ENCODE measurements at places on chromosomes 3 and 15.

GRCh38 chr3:155024006-155024638 is 56.0 kb upstream of the MME start:
- DNase-seq, result peak; percentile 10

DNA sequence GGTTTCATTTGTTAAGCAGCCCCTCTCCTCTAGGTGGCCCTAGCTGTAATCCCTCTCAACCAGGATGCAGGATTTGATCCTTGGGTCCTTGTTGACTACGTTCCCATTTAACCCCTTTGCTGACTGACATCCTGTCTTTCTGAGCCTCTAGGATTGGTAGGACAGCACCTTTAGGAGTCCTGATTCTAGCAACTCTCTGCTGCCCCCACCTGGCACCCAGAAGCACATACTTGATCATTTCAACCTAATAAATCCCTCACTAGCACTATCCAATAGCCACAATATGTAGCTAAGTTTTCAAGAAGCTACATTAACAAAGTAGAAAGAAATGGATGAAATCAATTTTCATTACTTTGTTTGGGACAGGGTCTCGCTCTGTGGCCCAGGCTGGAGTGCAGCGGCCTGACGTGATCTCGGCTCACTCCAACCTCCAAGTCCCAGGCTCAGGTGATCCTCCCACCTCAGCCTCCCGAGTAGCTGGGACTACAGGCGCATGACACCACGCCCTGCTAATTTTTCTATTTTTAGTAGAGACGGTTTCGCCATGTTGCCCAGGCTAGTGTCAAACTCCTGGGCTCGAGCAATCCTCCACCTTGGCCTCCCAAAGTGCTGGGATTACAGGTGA is 28.3 kb downstream of the RSL24D1 start:
- peak; percentile 87 for DNase-seq

- no peak for DNase-seq
Observed at GRCh38 chr3:112579697-112580096, 17.9 kb downstream of the SLC35A5 start.

GRCh38 chr3:183106635-183107034 is 7.3 kb upstream of the MCCC1 start:
- no peak for DNase-seq

GRCh38 chr15:52789601-52790168 is 451 bp downstream of the ONECUT1 start:
- peak; percentile 67 for DNase-seq

- DNase-seq, result peak; percentile 65
Observed at GRCh38 chr3:126197854-126198584, 17.6 kb upstream of the ALDH1L1 start.

DNA sequence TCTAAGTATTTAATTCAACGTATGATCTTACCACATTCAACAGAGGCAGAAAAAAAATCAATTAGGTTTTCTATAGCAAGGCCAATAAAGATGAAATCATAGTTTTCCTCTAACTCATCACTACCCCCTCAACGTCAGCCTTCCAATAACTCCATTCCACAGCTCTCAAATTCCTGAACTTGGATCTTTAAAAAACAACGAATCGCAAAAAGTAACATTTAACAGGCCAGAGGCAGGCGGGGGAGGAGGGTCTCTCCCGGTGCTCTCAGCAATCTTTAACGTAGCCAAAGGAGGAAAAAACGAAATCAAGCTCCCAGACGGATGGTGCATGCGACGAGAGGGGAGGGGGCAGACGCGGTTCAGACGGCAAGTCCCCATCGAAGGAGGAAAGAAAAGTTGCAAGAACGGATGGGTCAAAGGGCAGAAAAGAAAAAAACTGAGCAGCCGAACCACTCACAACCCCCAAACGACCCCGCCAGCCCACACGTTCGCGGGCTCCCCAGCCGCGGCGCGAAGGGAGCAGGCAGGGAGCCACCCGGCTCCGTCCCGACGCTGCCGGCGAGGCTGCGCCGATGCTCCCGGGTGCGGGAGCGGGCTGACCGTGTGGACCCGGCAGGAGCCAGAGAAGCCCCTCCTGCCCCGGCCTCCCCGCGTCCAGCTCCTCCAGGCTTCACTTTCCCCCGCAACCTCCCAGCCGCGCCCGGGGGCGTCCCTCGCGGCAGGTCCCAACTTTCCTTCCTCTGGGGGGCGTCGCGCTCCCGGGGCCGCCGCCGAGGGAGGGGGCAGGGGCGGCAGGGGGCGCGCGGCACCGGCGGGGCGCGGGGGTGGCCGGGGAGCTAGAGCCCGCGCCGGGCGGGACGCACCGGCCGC is 703 bp downstream of the PEAK1 start:
- peak; percentile 27 for DNase-seq

DNA sequence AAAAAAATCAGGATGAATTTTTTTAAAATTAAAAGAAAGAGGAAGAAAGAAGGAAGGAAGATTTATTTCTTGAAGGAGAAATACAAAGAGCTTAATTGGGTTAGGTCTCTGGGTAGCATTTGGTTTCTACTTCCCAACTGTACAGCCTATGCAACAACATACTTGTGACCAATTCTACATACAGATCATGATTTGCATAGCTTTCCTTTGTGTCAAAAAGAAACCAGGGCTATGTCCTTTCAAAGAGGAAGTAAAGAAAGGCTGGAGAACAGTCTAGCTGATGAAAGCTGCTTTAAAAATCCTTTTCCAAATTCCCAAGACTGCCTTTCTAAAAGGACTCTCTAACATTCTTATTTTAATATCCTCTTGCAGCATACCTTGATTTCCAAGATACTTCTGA is 6.1 kb upstream of the HGD start:
- no peak for DNase-seq

GRCh38 chr3:151552589-151552988 is 91.7 kb upstream of the IGSF10 start:
- DNase-seq, result no peak

GRCh38 chr3:128278761-128279600 is 125.7 kb downstream of the EEFSEC start:
- peak; percentile 92 for DNase-seq

DNA sequence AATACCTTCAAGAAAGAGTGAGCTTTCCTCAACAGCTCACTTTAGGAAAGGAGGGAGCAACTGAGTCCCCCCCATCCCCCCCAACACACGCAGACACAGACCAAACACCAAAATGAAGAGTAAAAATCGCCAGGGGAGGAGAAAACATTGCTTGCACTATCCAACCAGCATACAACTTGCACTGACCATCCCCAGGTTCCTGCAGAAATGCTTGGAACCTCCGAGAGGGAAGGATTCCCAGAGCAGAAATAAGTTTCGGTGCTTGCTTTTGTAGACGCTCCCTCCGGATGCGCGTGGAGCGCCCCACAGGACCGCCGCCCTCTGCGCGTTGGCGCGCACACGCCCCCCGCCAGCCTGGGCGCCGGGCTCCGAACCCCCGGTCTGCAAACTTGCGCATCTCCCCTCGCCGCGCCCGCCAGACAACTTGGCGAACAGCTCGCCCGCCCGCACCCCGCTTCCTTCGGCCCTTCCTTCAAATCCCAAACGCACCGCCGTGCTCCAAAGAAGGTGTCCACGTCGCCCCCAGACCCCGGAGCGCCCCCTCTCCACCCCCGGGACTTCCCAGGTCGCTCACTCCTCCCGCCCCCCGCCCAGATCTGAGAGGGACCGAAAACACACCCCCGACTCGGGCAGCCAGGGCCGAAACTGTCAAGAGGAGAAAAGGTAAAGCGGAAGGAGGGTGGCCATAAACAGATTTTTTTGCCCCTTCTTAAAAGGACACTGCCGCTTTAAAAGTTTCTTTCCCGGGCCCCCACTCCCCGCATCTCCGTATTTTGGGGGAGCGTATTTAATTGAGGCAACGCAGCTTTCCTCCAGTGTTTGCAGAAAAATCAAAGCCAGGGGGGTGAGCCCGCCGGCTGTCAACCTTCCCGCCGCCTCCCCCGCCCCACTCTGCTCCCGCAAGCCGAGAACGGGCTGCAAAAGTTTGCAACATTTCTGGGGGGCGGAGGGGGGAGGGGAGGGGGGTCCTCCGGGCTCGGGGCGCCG is 859 bp downstream of the RORA start:
- DNase-seq, result no peak

- DNase-seq, result no peak
Observed at GRCh38 chr15:50250760-50251394, 14.6 kb downstream of the HDC start.

- DNase-seq, result no peak
Observed at GRCh38 chr3:141333836-141334626, 34.3 kb upstream of the ZBTB38 start.

DNA sequence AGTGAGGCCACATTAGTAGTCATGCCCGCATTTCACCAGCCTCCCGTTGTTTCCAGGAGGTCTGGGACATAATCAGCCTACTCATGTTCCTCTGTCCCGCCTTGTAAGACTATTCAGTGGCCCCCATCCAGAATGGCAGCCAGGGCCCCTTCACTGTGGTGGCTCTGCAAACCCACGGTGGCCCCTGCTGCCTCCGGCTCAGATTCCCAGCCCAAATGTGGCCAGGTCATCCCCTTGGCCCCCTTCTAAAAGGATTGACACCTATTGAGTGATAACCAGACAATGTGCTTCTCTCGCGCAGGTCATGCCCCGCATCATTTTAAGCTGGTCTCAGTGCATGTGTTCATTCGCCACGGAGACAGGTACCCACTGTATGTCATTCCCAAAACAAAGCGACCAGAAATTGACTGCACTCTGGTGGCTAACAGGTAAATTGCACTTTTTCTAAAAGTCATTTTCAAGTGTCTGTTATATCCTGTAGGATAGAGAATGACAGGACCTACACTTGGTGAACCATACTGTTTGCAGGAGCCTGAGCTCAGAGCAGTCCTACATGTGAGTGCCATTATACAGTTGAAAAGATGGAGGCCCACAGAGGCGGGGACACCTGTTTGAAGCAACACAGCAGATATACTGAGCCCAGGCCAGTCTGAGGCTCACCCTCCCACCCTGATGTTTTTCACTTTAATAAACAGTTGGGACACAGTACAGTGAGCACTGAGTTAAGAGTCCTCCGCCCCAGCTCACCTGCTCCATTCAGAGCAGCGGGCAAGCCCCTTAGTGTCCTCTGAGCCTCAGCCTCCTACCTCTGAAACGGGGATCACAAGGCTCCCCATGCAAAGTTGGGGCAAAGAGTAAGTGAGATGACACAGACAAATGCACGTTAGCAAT is 47.7 kb downstream of the PXYLP1 start:
- DNase-seq, result peak; percentile 56

DNA sequence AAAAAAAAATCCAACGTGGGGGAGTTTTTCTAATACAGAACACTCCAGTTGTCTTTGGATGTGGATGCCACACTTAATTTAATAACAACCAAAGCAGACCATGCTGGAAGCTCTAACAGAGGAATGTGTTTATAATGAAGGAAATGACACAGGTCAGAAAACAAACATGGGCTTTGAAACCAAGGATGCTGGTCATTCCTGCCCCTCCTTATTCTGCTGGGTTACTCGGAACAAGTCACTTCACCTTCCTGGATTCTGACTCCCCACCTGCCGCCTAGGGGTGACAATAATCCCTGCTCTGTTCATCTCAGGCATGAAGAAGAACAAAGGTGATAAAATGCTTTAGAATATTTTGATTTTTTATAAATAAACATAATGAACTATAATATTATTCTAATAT is 240.9 kb upstream of the ADAMTS9 start:
- no peak for DNase-seq
